ENCODE measurements at places on chromosomes 7 and 10. TPM values are rescaled to one million over a fixed set of nuclear protein-coding genes. Genes with fewer than 3 reads are reported as not detected.
A peak's percentile ranks its signal among the peaks of the same experiment; 100 is the strongest.

- DNase-seq = no peak
Measured at GRCh38 chr7:88457320-88457719, 150.6 kb upstream of the STEAP4 start.

- peak; percentile 81 for DNase-seq
Measured at GRCh38 chr7:26574476-26574875, 282.8 kb downstream of the SNX10 start.

FAM20C gene
- total RNA-seq = 143 TPM

CFAP58 gene
- total RNA-seq = 1.0 TPM

GIMAP7 gene
- total RNA-seq = not detected

GIMAP4 gene
- not detected for total RNA-seq

Data from M059J (cell line).